ENCODE measurements at places on chromosomes 2 and 18.

DNA sequence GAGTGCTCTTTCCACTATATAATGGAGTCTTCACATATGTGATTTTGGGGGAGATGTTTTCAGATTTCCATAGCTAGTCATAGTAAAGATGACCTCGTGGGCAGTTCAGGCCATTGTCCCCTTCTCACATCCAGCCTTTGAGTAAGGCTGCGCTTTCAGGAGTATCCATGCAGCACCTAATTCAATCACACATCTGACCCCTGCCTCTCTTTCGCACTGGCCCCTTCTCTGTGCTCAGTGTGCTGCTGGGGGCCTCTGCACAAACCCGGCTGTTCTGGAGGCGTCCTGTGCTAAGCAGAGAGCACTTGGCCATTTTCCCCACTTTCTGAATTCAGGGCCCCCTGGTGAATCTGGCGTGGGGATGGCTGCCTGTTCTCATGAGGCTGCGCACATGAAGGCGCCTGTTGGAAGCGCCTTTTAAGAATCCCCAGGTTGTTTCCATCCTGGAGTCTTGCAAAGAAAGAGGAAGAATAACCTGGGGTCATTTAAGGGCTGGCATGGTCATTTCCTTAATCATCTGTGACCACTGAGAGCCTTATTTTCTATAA lies 96.0 kb upstream of the ALPP start:
- no peak for DNase-seq

DNA sequence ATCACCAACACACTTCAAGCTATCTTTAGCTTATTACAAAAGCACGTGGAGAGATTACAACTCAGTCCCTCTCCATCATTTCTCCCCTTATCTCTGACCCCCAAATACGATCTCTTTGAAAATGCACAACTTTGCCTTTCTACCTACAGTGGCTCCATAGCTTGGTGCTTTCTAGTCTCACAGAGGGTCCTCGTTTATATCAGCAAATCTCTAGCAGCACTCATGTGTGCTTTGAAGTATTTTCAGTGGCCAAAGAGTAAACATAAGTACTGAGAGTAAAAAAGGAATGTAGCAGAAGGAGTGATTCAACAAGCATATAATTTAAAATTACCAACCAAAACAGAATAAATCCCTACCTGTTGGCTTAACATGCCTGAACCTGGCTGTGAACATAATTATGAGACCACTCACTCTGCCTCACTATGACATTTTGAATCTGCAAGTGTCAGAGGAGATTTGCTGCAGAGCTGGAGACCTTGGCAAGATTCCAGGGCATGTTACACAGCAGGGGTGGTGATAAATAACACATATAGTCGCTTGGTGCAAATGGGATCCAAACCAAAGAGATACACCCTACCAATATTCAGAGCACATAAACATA lies 54.6 kb downstream of the LAMA3 start:
- DNase-seq = no peak

GRCh38 chr2:3776311-3776710 lies 72.9 kb downstream of the DCDC2C start:
- no peak for DNase-seq

DNA sequence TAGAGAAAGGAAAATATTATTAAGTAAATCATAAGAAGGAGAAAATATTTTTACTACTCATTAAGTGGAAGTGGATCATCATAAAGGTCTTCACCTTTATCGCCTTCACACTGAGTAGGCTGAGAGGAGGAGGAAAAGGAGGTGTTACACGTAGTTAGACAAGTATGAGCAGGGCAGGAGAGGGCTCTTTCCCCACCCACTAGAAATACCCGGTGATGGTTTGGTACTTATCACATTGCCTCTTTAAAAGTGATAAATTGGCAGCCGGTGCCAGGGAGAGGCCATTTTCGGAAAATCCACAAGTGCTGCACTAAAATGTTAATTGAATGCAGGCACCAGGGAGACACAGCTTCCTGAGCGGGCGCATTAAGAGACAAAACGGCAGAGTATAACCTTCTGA lies 598.7 kb upstream of the SOX11 start:
- DNase-seq = no peak

GRCh38 chr18:13560306-13560705 lies 166.1 kb downstream of the FAM210A start:
- no peak for DNase-seq

- DNase-seq = peak; percentile 26
Measured at GRCh38 chr2:148989882-148990493, 48.5 kb upstream of the LYPD6B start.

- no peak for DNase-seq
Measured at GRCh38 chr2:17196380-17196779, 321.9 kb downstream of the RAD51AP2 start.

DNA sequence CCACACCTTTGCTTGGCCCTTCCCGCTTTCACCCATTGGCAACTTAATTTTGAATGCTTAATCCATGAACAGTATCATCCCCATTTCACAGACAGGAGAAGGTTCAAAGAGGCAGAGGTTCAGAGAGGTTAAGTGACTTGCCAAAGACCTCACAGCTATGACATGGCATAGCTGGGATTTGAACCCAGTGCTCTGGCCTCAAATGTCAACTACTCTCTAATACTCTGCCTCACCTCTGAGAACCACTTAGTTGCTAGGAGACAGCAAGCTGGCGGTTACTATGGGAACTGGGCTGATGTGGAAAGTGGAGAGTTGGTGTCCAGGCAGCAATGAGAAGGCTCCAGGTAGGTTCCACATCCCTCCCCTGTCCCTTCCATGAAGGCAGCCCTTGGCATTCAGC lies 15.8 kb upstream of the PRSS56 start:
- no peak for DNase-seq

DNA sequence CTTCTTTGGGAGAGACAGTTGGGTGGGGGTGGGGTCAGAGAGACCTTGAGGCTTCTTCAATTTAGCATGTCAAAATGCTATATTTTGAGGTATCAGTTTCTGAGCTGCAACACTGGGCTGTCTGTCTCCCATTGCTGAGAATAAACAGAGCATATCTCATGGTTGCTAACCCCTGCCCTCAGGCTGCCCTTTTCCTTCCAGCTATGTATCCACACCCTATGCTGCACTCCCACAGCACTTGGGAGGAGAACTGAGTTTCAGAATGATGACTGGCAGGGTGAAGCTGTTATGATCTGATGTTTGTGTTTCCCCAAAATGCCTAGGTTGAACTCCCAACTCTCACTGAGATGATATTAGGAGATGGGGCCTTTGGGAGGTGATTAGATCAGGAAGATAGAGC lies 794.0 kb downstream of the RNF144A start:
- no peak for DNase-seq

DNA sequence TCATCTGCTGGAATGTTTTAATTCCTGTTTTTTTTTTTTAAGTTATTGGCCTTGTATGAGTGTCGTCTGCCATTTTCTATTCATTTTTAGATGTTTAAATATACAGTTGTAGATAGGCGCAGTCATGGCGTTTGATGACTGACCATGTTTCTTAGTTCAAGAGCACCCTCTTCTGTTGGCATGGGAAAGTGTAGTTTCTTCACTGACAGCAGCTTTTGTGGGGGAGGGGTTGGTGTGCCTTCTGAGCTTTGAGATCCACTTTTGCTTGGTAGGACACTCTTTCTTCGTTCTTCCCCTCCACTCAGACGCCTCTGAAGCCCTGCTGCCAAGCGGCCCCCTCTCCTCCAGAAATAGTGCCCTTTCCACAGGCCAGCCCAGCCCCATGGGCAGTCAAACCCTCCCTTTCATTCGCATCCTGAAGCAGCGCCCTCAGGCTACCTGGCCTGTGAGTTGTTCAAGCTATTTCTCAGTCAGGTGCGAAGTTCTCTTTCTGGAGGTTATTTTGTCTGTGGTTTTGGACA lies 492.0 kb downstream of the TNS1 start:
- peak; percentile 7 for DNase-seq

GRCh38 chr2:75607400-75607798 lies 39.2 kb upstream of the MRPL19 start:
- no peak for DNase-seq

DNA sequence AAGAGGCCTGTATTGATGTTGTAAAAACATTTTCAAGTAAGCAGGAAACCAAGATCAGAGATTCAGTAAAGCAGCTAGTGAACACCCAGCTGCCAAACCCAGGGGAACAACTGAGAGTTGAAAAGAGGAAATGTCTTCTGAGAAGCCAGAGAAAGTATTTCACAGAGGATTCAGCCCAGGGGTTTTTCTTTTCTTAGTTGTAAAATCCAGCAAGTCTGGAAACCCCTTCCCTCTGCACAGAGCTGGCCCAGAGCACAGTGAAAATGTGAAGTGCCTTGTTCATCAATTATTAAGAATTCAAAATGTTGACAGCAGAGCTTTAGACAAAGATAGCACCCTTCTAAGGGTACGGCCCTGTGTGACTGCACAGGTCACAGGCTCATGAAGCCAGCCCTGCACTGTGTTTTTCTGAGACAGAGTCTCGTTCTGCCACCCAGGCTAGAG lies 28.4 kb downstream of the AFF3 start:
- no peak for DNase-seq

DNA sequence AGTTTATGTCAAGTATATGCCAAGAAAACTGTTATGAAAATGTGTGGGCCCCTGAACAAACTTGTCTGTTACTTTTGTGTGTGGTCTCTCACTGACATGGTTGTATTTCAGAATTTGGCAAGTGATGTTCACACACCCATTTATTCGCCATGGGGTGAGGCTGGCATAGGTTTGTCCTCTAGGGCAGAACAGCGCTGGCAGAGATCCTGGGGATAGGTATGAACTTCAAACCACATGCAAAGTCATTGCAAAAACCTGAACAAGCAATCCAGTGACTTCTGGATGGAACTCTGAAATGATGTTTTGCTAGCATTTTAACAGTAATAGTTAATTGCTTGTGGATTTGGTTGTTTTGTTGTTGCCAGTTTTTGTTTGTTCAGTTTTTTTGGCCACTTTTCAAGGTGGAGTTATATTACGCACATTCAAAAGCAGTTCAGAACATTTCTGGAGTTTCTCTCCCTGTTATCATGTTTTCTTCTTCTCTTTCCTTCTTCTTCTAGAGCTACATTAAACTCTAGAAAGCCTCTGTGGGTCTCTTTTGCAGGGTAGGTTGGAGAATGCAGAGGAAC lies 78.5 kb downstream of the MDH1 start:
- no peak for DNase-seq

DNA sequence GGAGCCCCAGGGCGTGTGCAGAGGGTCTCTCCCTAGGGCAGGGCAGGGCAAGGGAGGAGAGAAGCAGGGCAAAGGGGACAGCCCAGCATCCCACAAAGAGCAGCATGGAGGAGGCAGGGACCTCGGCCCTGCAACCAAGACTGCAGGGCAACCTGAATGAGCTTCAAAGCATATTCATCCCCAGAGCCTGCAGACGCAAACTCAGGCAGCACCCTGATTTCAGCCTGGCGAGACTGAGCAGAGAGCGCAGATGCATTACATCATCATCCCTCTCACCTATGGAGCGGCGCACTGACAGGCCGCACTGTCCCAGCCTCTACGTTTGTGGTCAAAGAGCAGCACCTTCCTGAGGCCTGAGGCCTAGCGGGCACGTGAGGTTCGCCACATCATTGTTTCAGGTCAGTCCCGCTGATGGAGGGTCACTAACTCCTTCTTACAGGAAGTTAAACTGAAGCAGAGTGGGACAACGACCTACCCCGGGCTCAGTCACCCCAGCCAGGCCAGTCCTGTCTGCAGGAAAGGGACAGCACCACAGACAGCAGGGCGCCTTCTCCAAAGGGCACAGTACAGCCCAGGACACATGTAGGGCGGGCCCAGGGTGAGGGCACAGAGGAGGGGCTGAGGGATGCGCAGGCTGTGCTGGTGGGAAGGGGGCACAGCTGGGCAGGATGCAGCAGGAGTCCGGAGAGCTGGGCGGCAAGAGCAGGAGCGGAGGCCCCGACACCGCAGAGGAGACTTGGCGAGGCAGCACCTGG lies 67.2 kb upstream of the RAB6C start:
- no peak for DNase-seq

DNA sequence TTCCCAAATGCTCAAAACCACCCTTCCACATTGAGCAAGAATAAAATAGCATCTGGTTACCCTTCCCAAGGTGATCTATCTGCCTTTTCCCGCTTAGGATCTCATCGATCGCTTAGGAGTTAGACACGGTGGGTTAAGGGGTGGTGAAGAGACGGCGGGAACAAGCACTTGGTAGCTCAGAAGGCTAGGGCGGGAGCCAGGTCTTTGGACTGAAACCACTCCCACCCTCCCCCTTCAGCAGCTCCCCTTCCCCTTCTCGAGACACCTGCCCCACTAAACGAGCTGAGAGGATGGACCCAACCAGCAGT lies 513 bp downstream of the THOC1 start:
- no peak for DNase-seq

- DNase-seq = no peak
Measured at GRCh38 chr2:23861952-23862351, 65.0 kb downstream of the ATAD2B start.

DNA sequence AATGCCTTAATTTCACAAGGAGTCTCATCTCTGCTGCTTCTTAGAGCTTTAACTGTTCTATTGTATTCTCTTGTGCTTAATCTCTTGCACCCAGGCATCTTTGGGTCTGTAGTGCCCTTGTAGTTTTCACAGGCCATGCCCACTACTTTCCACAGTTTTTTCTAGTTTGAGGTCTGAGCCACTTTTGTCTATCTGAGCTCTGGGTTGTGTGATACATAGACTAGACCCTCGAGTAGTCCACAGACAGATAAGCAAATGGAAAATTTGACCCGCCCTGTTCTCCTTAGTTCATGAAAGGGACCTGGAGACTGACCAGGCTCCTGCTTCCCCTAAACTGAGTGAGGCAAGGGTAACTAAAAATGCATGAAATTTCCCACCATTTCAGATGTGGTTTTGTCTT lies 466.8 kb upstream of the ZEB2 start:
- no peak for DNase-seq

DNA sequence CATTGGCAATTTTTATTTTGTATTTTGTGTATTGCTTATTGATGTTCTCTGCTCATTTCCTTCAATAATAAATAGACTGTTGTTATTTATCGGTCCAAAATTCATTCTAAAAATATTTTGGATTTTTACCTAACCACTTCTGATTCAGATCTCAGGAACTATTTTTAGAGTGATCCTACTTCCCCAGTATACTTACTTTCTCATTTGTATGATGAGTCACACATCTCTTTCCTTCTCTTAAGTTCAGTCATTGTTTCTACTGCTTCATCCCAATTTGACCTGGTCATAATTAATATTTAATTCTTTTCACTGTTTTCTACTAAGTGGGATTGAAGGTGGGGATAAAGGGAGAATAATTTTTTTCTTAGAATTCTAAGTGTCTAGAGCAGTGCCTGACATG lies 75.1 kb downstream of the AGPS start:
- no peak for DNase-seq

DNA sequence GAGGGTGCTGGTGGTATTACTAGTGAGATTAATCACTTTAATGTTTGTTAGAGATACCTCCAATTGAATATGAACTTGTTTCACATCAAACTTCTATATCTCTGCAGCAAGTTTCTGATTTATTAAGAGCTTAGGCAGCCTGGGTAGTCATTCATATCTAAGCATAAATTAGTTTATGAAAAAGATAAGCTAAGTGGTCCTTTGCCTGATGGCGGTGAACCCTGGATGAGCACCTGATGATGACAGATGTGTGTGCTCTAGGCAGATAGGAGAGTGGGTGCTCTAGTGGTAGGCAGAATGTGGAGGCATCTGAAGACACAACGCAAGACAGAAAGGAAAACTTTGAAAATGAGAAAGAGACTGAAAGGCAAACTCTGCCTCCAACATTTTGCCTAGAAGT lies 5.0 kb downstream of the FKBP7 start:
- DNase-seq = no peak
